ENCODE measurements at places on chromosomes 1 and 21. TPM values are rescaled to one million over a fixed set of nuclear protein-coding genes. Genes with fewer than 3 reads are reported as not detected.

- no peak for DNase-seq
Observed at GRCh38 chr1:223256034-223256433, 107.9 kb downstream of the SUSD4 start.

DNA sequence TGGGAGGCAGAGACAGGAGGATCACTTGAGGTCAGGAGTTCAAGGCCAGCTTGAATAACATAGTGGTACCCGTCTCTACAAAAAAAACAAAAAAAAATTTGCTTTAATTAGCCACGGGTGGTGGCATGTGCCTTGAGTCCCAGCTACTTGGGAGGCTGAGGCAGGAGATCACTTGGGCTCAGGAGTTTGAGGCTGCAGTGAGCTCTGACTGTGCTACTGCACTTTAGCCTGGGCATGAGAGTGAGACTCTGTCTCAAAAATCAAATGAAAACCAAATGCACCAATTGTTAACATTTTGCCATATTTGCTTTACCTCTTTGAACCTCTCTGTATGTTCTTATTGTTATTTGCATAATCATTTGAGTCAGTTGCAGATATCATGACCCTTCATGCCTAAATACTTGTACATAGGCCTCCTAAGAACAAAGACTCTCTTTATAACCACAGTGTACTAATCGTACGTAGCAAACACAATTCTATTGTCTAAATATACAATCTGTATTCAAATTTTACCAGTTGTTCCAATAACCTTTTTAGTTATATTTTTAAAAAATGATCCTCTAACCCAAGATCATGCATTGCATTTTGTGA lies 8.5 kb upstream of the NID1 start:
- DNase-seq: no peak

- DNase-seq: no peak
Observed at GRCh38 chr1:222787729-222788128, 27.1 kb upstream of the DISP1 start.

The GSTM5 gene
- 1.7 TPM for total RNA-seq

- DNase-seq: no peak
Observed at GRCh38 chr1:158732524-158732923, 12.0 kb upstream of the OR6K3 start.

The RGS4 gene
- 0.72 TPM for total RNA-seq

DNA sequence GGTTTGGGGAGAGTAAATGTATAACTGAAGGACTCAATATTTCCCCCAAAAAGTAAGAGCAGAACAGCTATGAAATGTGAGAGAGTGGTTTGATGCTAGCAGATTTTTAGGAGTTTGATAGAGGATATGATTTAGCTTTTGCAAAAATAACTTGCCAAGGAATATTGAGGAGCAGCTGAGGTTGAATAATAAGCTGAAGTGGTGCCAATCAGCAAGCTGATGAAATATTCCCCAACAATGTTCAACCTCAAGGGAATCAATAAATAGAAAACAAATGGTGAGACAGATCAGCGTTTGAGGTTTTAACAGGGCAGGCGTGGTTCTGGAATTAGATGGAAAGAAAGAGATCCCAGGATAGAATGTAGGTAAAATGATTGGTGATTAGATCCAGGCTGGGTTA lies 413.4 kb upstream of the ADAMTS5 start:
- DNase-seq: no peak

The SYT2 gene
- total RNA-seq: 0.02 TPM

DNA sequence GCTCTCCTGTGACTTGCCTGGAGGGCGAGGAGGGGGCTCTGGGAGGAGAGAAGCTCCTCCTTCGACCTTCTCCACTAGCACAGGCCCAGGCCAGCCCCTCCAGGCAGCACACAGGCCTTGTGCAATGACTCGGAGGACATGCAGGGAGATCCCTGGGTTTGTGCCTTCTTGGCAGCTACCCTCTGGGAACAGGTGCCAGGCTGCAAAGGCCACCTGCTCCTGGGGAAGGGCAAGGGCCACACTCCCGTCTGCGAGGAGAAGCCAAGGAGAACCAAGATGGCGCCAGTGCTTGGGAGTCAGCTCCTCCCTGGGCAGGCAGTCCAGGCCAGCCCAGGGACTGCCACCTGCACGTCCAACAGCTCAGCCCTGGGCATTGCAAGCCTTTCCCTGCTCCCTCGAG lies 15.3 kb downstream of the CASZ1 start:
- DNase-seq: no peak

DNA sequence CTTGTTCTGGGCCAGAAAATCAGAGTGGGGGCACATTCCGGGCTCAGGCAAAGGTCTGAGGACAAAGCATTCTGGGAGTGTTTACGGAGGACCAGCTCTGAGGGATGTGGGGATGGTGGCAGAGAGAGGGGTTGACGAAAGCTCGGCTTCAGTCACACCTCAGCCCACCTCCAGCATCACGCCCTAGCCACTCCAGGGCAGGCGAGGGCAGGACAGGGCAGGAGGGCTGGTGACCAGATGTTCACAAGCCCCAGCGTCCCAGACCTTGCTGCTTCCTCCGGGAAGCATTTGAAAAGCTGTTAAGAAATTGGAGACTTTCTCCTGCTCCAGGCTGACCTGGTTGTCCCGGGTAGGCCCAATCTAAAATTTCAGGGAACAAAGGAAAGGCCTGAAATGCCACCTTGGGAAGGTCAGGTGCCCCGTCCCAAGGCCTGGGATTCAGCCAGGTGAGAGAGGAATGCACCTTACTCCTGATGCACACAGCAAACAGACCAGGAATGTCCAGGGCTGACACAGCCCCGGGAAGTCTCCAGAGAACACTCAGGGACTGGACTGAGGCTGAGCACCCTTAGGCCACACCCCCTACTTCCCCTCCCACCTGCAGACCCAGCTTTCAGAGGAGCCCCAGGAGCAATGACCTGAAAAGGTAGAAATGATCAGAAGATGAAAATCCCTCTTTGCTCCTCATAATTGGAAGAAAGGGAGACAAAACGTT lies 71.9 kb upstream of the KLHDC7A start:
- no peak for DNase-seq

- DNase-seq: no peak
Observed at GRCh38 chr1:31215065-31215570, 24.6 kb downstream of the NKAIN1 start.

- no peak for DNase-seq
Observed at GRCh38 chr1:243415663-243416408, 160.0 kb downstream of the SDCCAG8 start.

DNA sequence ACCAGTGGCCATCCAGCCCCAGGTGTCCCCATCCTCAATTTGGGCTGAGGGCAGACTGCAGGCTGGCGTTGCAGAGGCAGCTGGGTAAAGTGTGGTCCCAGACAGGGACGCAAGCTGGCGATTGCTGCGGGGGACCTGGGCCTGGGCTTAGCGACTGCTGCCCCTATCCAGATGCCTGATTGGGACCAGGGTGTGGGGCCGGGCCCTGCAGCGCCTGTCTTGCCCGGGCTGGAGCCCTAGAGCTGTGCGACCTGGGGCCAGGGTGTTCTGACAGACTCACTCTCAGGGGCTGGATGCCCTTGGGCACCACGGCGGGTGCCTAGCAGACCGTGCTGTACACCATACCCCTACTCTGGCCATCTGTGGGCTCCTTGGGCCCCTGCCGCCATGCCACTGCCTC lies 16.2 kb upstream of the FAAP20 start:
- DNase-seq: peak; percentile 18

- DNase-seq: peak; percentile 78
Observed at GRCh38 chr1:17606826-17607440, 67.4 kb downstream of the ARHGEF10L start.

DNA sequence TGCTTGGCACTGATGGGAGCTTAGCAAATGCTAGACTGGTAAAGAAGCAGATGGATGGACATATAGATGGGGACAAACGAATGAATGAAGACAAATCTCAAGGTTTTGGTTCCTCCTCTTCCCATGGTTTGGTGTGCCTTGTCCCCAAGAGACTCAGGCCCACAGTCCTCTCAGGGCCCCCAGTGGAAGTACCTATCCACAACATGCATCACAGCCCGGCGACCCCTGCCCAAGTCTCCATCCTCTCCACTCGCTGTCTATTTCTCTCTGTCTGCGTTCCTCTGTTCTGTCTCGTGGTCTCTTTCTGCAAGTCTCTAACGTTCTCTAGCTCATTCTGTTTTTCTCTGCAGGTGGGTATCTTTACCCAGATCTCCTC lies 85.8 kb downstream of the GLIS1 start:
- no peak for DNase-seq

All from heart right ventricle (tissue), 16 donors.